Esophagus mucosa (tissue), 1 donor: ENCODE measurements at places on chromosomes 6 and 20.

GRCh38 chr6:113654396-113654795 lies 202.7 kb upstream of the MARCKS start:
- peak; percentile 95 for ATAC-seq

GRCh38 chr6:11279284-11279689 lies 46.8 kb upstream of the NEDD9 start:
- no peak for ATAC-seq

GRCh38 chr6:98041921-98042320 lies 758.9 kb upstream of the MMS22L start:
- no peak for ATAC-seq

DNA sequence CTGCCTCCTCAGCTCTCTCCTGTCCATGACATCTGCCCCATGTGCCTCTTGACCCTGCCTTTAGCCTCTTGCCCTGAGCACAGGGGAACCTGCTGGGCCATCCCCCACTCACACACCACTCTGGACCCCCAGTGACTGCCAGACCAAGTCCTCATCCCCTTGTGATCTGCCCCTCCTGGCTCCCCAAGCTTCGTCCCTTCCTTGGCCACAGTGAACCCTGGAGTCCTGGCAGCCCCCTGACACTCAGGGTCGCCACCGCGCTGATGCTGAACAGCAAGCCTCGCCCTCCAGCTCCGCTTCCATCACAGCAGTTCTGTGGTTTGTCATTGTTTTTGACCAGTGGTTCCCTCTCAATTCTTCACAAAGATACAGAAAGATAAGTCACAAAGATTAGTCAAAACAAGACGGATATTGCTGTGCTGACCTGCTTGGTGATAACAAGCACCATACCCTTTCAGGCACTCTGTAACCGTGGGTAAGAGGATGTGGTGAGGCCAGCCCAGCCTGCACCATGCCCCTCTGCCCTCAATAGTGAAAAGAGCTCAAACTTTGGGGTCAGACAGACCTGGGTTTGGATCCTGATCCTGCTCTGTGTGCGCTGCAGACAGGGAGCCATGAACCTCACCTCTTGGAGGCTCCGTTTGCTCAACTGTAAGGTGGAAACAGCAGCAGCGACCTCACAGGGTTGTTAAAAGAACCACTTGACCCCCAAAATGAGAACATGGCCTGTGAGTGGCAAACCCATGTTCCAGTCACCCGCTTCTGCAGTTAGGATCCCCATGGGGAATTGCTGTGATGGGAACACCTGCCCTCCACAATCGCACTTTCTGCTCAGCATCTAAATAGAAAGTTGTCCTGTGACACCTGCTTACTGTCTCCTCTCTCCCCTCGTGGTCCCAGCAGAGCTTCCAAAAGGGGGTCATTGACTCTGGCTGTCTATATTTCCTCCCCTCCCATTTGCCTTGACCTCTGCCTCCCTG lies 114.5 kb downstream of the TOX2 start:
- ATAC-seq = peak; percentile 29

DNA sequence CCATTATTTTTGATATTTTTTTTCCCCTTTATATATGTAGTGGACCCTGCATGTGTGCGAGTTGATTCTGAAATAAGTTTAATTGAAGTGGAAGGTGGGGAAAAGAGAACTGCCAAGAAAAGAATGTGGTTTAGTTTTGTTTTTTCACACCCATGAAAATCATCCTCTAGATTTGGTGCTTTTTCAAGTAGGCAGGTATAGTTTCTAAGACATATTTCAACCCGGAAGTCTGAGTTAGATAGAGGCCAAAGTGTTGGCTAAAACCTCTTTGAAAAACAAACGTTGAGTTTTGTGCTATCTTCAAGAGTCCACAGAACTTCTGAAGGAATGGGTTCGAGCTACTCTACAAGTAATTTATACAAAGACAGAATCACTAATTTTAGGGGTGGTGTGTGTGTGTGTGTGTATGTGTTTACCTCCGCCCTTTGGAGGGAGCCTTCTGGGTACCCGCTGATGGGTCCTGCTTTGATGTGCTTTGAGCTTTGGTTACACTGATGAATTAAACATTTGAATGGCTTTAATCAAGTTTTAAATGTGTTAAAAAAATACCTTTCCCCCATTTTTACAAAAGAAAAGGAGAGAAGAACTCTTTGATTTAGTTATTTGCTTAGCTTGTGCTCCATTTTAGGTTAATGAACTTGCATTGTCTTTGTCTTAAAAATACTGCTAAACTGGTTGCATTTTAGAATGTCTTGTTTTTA lies 2.5 kb downstream of the RREB1 start:
- no peak for ATAC-seq

GRCh38 chr20:51220293-51220706 lies 197.4 kb upstream of the KCNG1 start:
- peak; percentile 48 for ATAC-seq

DNA sequence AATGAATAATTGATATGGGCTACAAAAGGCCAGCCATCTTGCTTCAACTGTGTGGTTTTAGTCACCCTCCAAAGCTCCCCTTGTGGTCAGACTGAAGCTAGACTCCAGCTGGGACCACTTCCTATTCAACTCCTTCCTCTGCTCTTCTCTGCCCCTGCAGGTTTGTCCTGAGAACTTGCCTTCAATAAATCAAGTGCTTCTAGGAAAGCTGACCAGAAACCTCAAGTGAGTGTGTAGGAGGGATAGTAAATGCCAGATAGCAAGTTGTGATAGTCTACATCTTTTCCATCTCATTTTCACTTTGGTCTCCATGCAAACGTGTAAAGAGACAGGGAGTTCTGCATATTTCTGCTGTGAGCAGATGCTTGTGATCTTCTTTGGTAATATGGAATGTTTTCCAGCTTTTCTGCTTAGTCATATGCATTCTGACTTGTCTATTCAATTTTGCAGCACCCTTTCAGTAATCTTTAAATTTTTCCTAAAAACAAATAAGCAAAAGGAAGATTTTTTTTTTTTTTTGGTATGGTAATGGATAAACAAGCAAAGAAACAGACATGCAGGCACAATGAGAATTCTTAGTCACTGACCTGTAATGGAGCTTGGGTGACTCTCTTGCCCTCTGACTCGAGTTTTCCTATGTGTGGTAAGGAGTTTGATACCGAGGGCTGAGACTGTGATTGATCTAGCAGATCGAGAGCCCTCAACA lies 201.3 kb upstream of the BTBD3 start:
- no peak for ATAC-seq

- peak; percentile 78 for ATAC-seq
These were observed 49.8 kb upstream of the MOCS1 start for GRCh38 chr6:39984051-39984450.

GRCh38 chr6:44397424-44398164 lies 10.1 kb downstream of the CDC5L start:
- no peak for ATAC-seq

DNA sequence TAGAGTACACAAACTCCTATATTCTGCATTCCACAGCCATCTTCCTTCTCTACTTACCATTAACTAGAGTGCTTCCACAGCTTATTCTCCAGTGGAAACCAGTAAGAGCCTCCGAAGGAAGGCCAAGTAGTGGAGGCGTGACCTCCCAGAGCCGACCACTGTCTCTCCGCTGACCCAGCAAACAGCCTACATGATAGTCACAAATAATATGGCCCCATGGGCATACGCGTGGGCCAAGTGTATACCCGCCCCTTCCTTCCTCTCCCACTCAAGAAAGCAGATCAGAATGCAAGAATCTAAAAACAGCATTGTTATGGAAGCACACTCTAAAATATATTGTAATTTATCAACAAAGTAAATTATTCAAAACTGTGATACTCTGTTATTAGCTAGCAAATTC lies 526.6 kb upstream of the JARID2 start:
- no peak for ATAC-seq

DNA sequence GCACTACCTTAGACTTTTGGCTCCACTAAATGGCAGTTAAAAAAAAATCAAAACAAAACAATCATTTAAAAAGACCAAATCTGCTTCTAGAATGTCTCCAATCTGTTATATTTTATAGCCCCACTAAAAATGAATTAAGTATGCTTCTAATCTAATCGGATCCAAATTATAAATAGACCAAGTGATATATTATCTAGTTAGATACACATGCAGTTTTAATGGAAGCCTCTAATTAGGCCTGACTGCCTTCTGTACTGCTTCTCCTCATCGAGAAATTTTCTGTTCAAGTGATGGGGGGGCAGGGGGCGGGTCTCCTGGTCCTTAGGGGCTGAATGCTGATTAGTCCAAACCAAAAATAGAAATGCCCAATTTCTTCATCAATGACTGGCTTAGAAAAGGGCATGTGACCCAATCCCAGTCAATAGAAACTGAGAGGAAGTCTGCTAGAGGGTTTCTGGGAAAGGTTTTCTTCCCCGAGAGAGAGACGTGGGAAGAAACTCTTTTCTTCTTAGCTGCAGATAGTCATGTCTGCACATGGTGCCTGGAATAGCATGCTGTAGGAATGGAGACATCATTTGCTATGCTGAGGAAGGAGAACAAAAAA lies 6.9 kb downstream of the SESN1 start:
- no peak for ATAC-seq

DNA sequence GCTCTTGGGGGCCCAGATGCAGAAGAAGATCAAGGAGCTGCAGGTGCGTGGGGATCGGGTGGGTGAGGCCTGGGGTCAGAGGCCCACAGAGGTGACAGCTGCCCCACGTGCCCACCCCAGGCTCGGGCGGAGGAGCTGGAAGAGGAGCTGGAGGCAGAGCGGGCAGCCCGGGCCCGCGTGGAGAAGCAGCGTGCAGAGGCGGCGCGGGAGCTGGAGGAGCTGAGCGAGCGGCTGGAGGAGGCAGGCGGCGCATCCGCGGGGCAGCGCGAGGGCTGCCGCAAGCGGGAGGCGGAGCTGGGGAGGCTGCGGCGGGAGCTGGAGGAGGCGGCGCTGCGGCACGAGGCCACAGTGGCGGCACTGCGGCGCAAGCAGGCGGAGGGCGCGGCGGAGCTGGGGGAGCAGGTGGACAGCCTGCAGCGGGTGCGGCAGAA lies 41.5 kb downstream of the MYH7B start:
- ATAC-seq = no peak

GRCh38 chr20:7355051-7355450 lies 585.2 kb downstream of the HAO1 start:
- no peak for ATAC-seq

DNA sequence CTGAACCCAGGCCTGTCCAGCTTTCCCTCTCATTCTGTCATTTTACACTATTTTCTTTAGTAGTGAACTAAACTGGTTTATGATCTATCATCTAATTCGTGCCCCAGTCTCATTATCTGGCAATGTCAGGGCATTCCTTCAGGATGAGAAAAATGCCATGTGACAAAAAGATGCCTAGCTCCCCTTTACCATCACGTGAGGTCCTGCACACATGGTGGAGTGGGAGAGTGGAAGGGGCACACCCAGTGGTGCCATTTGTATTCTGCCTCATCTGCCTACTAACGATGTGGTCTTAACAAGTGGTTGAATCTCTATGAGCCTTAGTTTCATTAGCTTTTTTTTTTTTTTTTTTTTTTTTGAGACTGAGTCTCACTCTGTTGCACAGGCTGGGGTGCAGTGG lies 41.2 kb downstream of the CDC5L start:
- ATAC-seq = no peak

- ATAC-seq = no peak
These were observed 44.1 kb downstream of the MAK start for GRCh38 chr6:10794239-10794638.

GRCh38 chr6:164130151-164130550 lies 715.6 kb downstream of the QKI start:
- ATAC-seq = no peak

- no peak for ATAC-seq
These were observed 198.5 kb upstream of the BTBD3 start for GRCh38 chr20:11719153-11719552.

DNA sequence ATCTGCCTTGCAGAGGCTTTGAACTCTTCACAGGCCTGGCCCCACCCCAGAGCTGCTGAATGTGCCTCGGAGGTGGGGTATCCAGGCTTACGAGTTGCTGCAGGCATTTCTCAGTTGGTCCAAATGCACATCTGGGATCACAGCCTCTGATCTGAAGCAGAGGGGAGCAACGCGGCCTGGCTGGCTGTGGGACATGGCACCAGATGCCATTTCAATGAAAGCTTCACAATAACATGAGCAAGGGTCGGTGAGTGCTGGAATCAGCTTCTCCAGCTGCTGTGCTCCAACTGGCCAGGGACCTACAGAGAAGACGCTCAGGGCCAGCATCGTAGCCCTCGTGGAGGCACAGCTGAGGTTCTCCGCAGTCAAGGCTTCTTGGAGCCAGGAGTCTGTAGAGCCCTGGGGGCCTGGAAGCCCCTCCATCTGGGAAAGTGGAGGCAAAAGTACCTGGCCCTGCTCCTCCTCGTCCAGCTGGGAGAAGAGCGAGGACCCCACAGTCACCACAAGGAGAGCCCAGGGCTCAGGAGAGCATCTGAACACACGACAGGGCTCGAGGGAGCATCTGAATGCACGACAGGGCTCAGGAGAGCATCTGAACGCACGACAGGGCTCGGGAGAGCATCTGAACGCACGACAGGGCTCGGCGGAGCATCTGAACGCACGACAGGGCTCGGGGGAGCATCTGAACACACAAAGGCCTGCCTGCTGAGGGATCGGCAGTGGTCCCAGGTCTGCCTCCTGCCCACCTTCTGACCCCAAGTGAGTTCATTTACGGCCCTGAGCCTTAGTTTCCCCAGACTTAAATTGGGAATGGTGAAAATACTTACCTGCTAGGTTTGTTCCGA lies 165.2 kb downstream of the DLL1 start:
- no peak for ATAC-seq

DNA sequence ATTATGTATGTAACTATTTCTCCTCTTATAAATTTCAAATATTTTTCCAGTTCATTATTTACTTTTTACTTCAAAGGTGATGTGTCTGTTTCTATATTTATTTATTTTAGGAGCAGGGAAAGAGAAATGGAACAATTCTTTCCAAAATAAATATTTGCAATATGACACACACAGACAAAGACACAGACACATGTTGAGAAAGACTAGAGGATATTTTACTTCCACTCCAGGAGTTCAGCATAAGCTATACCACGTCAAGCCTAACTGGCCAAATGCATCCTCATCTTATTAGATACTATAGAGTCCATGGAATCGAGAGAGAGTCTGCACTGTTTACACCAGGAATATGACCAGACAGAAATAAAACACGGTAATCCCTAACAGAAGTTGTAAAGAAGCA lies 13.3 kb downstream of the RALGAPA2 start:
- no peak for ATAC-seq
